ENCODE measurements at places on chromosomes 16 and 17.

- DNase-seq, result no peak
These were observed 133.5 kb downstream of the SEC14L1 start for GRCh38 chr17:77274096-77274845.

- no peak for DNase-seq
These were observed 4.0 kb downstream of the CA4 start for GRCh38 chr17:60153606-60154390.

DNA sequence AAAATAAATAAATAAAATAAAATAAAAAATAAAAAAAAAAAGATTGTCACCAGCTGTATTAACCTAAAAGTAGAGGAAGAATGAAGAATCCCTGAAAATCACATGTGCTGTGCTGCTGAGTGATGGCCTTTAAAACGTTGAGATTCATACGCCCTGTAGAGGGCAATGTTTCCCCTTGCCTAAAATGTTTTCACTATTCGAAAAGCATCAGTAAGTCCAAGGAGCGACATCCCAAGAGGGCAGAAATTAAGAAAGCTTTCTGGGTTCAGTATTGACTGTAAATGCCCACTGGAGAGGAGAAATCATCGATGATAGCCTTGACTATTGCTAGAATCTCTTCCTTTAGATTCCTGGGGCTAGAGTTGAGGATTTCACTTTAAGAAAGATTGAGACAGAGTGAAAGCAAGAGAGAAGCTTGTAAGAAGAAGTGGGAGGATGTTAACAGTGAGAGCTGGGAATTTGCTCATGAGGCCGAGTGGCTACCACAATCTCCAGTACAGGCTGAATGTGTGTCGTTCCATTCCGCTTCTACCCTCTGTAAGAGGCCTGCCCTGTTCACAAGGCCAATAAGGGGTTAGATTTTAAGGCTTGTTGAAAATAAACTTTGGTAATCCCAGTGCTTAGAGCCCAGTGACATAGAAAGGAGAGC, 170.8 kb upstream of the FAM20A start:
- DNase-seq, result peak; percentile 39

GRCh38 chr17:43609613-43610385, 51.9 kb downstream of the MEOX1 start:
- no peak for DNase-seq

DNA sequence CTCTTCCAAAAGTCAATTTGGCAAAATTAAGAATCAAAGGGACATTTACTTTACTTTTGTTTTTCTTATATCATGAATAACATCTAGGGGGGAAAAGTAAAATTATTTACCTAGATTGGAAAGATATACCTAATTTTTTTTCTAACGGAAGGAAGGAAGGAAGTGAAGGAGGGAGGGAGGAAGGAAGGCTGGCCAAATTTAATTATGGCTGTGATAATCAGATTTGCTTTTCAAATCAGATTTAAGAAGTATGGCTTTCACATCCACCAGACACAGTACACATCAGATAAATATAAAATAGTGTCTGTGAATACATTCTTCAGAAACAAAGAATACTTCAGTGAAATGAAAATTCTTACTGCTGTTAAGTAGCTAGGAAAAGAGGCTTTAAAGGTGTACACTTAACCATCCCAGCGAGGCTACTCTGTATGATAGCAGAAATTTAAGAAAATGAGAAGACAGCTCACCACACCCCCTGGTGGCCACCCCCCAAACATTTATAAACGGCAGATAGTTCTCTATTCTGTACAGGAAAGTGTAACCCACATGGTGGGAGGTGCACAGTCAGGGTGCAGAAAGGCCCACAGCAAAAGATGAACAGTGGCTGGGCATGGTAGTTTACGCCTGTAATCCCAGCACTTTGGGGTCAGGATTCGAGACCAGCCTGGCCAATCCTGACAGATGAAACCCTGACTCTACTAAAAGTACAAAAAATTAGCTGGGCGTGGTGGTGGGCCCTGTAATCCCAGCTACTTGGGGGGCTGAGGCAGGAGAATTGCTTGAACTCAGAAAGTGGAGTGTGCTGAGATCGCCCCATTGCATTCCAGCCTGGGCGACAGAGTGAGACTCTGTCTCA, 150.8 kb downstream of the SSH2 start:
- DNase-seq, result peak; percentile 31

- no peak for DNase-seq
These were observed 5.1 kb downstream of the KIF18B start for GRCh38 chr17:44942456-44942855.

DNA sequence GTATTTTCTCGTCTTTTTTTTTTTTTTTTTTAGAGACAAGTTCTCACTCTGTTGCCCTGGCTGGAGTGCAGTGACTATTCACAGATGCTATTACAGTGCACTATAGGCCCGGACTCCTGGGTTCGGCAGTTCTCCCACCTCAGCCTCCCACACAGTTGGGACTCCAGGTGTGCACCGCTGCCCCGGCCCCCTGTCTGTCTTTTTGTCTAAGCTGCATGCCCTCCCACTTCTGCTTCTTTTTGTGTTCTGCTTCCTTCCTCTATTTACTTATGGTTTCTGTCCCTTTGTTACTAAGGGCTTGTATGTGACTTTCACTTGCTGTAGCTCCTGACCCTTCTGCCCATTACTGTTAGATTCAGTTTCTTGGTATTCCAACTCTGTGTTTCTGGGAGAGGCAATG, 20.5 kb downstream of the SLC7A6 start:
- no peak for DNase-seq

DNA sequence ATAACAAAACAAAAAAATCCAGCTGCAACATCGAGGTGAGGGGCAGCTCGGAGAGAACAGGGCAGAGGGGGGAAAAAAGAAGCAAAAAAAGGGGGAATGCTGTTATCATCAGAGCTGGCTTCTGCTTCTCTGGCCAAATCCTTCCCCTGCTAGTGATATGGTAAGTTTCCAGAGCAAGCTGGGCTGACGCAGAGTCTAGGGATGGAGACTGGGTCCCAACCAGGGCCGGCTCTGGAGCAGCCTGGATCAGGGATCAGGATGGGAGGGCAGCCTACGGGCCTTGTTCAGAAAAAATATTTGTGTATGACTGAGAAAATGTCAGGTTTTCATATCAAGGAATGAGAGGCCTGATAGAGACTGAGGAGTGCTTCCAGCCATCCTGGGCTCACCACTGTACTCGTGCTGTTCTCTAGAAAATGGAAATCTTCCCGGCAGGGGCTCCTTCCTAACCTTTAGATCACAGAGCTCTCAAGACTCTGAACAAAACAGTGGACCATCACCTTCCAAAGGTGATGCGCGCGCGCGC, 726 bp upstream of the C1QTNF1 start:
- no peak for DNase-seq
